ENCODE measurements at places on chromosomes 1 and 21.

DNA sequence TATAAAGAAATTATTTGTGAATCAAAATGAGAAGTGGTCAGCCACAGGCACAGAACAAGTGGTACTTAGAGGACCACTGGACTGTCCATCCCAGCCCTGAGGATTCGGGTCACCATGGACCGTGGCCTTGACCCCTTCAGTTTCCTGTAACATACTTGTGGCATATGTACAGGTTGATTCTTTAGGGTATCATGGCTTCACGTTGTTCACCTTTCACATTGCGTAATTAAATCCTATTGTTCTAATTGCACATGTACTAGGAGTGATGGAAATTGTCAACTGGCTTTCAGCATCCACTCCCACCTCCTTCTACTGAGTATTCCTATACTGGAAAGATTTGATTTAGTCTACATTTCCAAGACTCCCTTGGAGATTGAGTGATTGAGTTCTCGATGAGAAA lies 148.3 kb upstream of the GJB5 start:
- no peak for DNase-seq

DNA sequence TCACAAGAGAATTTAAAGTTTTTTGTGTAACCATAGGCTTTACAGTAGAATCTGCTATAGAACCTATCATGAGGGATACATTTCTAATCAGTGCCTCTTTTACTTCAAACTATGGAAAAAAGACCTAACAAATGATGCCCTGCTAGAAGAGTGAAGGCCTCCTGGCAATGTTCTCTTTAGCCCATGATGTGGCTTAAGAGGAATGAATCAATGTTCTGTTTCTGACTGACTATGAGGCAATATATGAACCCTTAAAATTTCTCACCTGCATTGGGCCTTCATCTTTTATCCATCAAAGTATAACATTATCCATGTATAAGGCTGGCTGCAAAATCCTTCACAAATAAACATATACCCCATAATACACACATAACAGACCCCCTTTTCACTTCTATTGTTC lies 65.7 kb upstream of the IL12RB2 start:
- DNase-seq, result no peak

DNA sequence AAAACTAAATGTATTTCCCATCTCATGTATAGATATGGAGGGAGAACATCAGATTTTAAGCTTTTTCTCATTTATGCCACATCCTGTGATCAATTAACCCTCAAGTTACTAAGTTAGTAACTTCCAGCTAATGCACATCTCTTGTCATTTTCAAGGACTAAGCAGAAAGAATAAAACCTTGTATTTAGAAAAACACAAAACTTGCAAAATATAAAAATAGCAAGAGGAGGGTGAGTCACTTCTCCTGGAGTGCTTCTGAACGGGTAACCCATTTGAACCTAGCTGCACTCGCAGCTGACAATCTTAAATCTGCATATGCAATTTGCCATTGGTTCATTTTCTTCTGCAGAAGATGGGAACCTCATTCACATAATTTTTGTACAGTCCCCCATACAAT lies 500.5 kb downstream of the SETD4 start:
- DNase-seq, result no peak

- no peak for DNase-seq
These were observed 812.6 kb upstream of the ADGRL4 start for GRCh38 chr1:79819140-79819539.

DNA sequence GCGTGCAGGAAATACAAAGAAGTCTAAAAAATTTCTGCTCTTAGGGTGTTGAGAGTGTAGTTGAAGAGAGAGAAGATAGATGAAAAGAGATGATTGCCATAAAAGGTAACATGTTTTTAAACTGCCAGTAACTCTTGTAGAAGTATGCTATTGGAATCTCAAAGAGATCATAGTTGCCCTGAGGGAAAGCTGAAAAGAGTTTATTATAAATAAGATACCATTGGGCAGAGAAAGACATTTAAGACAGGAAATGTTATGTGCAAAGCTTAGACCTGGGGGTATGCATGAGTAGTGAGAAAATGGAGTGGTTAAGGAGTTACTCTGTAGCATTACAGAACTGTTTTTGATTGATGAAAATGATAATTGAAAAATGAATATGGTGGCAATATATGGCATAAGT lies 17.6 kb downstream of the GABPA start:
- DNase-seq, result no peak
